ENCODE measurements at places on chromosomes 6 and 20. TPM values are rescaled to one million over a fixed set of nuclear protein-coding genes. Genes with fewer than 3 reads are reported as not detected.

- H3K4me1 ChIP-seq: peaks cover 41% of the 10 kb centered on the region
- no peak for DNase-seq
- H3K4me3 ChIP-seq: no peak overlapping the region
- H3K27me3 ChIP-seq: no peaks in the 10 kb centered on the region
- H3K36me3 ChIP-seq: peaks cover 37% of the 10 kb centered on the region
Measured at GRCh38 chr20:44180814-44181213, 6.2 kb downstream of the JPH2 start.

- no peak overlapping the region for H3K27ac ChIP-seq
- no peak overlapping the region for H3K4me3 ChIP-seq
- H3K4me1 ChIP-seq: no peaks in the 10 kb centered on the region
- no peaks in the 10 kb centered on the region for H3K27me3 ChIP-seq
Measured at GRCh38 chr20:4855555-4855954, 133.8 kb downstream of the PRND start.

GRCh38 chr6:7135755-7136154 lies 28.0 kb downstream of the RREB1 start:
- H3K4me3 ChIP-seq: no peak overlapping the region
- H3K27me3 ChIP-seq: no peaks in the 10 kb centered on the region
- H3K4me1 ChIP-seq: peaks cover 16% of the 10 kb centered on the region
- H3K27ac ChIP-seq: no peak overlapping the region

DNA sequence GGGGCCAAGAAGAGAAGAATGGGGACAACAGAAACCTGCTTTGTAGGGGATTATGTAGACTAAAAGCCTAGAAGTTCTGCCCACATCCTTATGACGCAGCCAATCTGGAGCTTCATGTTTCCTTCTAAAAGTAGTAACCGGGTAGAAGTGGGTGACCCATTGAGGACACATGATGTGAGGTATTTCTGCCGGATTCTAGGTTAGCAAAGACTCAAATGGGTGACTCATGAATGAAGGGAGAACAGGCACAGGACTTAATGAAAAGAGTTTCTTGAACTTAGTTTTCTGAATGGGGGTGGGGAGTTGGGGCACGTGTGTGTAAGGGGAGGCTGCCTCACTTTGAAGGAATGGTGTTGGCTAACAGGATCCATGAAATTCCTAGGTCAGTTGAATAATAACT lies 68.8 kb downstream of the CDS2 start:
- no peaks in the 10 kb centered on the region for H3K27me3 ChIP-seq
- H3K27ac ChIP-seq: peak overlapping the region; percentile 29
- DNase-seq: peak; percentile 3
- H3K36me3 ChIP-seq: peaks cover 5% of the 10 kb centered on the region
- H3K4me1 ChIP-seq: no peaks in the 10 kb centered on the region
- H3K4me3 ChIP-seq: no peak overlapping the region

CDH22 gene
- not detected for total RNA-seq

Data from MCF 10A (cell line).